ENCODE measurements at places on chromosomes 6 and 20.

DNA sequence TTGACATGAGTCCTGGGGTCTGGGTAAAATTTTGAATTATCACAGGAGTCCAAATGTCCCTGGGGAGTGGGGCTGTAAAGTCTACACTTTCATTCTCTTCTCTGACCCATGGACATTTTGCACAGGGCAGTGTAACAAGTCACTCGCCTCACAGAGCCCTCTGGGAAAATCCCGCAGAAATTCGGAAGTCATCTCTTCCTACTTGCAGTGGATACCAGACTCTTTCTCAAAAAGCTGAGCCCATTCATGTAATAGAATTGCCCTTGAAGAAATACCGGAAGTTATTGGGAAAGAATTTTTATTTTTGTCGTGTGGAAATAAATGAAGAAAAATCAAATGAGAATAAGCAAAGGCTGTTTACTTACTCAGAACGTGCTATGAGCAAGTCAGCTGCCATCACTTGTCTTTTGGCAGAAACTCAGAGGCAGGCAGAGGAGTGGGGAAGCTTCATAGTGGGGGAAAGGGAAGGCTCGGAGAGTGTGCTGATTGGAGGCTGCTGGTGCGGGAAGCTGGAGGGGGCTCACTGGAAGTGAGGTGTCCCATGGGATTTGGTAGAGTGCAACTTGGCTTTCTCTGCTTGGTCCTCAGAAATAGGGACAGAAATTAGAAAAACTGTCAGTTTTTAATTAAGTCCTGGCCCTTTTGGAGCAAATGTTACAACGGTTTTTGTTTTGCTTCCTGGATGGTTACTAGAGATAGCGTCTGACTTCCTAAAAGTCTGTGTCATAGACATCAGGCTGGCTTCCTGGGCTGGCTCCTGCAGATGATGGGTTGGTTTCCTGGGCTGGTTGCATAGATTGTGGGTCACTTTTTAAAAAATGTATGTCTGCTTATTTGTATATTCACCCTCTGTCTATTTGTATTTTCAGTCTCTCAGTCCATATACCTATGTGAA is 79.8 kb upstream of the EEF1E1 start:
- no peak for DNase-seq

GRCh38 chr6:122931916-122932315 is 64.1 kb upstream of the CLVS2 start:
- no peak for DNase-seq

GRCh38 chr6:90350689-90351554 is 54.3 kb upstream of the BACH2 start:
- no peak for DNase-seq

DNA sequence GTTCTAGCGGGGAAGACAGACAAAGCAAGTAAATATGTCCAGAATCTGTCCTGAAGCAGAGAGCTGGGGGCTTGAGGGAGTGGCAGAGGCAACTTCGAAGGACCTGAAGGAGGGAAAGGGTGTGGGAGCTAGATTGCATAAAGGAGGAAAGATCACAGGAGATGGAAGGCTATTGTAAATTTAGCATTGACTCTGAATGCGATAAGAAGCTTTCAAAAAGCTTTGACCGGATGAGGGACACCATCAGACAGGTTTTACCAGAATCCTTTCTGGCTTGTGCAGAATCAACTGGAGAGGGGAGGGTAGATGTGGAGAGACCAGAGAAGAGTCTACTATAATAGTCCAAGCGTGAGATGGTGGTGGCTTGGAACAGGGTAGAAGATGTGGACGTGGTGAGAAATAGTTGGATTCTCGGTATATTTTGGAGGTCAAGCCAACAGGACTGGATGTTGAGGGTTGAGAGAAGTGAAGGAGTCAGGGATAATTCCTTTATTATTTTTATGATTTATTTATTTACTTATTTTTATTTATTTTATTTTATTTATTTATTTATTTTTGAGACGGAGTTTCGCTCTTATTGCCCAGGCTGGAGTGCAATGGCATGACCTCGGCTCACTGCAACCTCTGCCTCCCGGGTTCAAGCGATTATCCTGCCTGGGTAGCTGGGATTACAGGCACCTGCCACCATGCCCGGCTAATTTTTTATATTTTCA is 19.9 kb upstream of the RIPOR3 start:
- no peak for DNase-seq

DNA sequence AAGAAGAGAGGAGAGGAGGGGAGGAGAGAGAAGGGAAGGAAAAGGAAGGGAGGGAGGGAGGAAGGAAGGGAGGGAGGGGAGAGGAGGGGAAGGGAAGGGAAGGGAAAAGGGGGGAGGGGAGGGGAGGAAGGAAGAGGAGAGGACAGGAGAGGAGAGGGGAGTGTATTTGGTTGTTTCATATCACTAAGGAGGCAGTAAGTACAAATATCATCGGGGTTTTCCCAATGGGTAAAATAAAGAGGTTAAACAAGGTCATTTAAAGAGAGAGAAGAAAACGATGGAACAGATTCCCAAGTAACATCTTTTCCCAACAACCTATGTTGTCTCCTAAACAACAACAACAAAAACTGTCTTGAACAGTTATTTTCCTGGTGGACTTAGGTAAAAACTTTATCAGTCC is 43.6 kb downstream of the MBOAT1 start:
- DNase-seq: no peak

GRCh38 chr20:4809707-4810106 is 88.0 kb downstream of the PRND start:
- no peak for DNase-seq
